ENCODE measurements at places on chromosomes 1 and 21.

GRCh38 chr21:18776936-18777335 is 373.4 kb upstream of the TMPRSS15 start:
- no peak for DNase-seq

- no peak for DNase-seq
Measured at GRCh38 chr21:43268804-43269186, 100.0 kb downstream of the CRYAA start.

DNA sequence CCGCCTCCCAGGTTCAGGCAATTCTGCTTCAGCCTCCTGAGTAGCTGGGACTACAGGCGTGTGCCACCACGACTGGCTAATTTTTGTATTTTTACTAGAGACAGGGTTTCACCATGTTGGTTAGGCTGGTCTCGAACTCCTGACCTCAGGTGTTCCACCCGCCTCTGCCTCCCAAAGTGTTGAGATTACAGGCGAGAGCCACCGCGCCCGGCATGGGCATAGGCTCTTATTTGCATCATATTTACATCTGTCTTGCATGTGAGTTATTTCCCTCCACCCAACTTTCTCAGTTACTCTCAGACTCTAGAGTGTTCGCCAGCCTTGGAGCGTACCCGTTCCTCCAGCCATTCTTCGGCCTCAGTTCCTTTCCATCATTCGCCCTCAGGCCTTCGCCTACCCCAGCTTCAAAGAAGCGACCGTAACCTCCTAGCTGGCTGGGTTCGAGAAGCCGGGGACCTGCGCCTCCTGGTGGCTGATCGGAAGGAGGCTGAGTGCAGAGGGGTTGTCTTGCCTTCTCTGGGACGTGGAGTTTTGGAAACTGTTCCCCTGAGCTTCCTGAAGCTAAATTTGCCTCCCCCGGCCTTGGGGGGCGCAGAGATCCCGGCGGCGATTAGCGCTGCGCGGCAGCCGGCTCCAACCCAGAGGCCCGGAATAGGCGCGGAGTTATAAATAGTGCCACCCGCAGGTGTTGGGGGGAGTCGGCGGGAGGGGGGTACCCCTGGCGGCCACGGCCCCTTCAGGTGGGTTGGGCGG is 3.6 kb upstream of the ZBTB7B start:
- DNase-seq: peak; percentile 56

DNA sequence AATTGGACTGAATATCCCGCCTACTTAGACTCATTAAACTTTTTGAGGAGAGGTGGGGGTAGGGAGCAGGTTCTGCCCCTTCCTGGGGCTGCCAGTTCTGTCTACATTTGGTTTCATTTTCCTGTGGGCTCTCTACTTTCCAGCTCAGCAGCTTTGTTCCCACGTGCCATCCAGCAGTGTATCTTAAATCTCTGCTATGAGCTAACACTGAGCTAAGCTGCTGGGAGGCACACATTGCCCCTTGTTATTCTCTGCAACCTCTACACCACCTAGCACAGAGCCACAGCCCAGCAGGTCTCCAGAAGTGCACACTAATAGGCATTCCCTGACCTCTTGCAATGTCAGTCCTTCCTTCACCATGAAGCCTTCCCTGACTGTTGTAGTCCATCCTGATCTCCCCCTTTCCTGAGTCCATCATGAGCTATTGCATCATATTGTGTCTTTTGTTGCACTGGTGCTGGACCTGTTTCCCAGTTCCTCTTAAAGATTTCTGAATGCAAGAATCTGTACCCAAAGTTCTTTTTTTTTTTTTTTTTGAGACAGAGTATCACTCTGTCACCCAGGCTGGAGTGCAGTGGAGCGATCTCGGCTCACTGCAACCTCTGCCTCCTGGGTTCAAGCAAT is 28.7 kb upstream of the NRDC start:
- no peak for DNase-seq

DNA sequence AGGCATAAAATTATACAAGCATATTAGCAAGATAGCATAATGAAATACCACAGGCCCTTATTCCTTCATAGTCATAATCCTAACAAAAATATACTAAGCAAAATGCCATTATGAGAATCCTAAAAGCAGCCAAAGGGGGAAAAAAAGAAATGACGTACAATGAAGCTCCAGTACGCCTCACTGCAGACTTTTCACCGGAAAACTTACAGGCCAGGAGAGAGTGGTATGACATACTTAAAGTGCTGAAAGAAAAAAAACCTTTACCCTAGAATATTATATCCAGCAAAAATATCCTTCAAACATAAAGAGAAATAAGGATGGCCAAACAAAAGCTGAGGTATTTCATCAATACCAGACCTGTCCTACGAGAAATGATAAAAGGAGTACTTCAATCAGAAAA is 19.5 kb downstream of the ZNF695 start:
- DNase-seq: no peak

- DNase-seq: no peak
Measured at GRCh38 chr1:223482766-223483165, 89.6 kb downstream of the CCDC185 start.

DNA sequence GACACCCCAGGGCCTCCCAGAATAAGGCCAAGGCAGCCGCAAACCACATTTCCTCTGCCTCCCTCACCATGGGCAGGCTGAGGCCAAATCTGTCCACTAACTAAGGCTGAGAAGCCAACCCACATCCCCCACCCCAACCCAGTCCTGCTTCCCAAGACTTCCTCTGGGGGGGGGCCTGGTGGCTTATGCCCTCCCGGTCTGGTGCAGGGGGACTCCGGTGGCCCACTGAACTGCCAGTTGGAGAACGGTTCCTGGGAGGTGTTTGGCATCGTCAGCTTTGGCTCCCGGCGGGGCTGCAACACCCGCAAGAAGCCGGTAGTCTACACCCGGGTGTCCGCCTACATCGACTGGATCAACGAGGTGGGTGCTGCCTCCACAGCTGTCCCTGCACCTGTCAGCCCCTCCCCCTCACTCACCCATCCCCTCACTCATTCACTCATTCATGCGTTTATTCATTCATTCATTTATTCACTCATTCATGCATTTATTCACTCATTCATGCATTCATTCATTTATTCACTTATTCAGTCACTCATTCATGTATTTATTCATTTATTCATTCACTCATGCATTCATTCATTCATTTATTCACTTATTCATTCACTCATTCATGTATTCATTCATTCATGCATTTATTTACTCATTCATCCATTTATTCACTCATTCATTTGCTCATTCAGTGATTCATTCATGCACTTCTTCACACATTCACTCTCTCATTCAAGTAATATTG is 7.3 kb downstream of the CTRC start:
- DNase-seq: no peak

DNA sequence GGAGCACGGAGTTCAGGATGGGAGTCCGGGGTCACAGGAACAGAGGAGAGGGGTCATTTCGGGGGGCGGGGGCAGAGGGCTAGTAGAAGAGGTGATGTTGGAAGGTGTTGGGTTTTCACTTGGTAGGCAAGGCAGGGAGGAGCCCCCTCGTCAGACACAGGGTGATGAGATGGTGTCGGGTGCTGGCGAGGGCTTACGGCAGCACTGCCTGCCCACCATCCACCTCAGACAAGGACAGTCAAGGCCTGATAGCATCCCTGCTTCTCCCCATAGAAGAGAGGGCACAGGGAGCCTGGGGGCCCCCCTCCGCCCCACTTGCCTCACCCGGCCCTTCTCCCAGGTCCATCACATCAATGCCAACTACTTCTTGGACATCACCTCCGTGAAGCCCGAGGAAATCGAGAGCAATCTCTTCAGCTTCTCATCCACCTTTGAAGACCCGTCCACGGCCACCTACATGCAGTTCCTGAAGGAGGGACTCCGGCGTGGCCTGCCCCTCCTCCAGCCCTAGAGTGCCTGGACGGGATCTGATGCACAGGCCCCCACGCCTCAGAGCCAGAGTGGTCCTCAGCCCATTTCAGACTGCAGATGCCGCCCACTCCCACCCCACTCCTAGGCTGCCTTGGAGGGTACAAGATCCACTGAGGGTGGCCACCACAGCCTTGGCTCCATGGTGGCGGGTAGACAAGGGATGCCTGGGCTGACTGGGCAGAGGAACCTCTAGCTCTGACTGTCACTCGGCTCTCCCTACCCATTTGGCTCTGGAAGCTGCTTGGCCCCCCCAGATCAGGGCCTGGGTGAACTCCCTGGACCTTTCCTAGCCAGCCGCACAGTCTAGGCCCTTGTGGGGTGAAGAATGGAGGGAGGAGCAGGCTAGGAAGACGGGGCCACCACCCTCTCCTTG is 4.3 kb upstream of the MTFR1L start:
- DNase-seq: no peak

DNA sequence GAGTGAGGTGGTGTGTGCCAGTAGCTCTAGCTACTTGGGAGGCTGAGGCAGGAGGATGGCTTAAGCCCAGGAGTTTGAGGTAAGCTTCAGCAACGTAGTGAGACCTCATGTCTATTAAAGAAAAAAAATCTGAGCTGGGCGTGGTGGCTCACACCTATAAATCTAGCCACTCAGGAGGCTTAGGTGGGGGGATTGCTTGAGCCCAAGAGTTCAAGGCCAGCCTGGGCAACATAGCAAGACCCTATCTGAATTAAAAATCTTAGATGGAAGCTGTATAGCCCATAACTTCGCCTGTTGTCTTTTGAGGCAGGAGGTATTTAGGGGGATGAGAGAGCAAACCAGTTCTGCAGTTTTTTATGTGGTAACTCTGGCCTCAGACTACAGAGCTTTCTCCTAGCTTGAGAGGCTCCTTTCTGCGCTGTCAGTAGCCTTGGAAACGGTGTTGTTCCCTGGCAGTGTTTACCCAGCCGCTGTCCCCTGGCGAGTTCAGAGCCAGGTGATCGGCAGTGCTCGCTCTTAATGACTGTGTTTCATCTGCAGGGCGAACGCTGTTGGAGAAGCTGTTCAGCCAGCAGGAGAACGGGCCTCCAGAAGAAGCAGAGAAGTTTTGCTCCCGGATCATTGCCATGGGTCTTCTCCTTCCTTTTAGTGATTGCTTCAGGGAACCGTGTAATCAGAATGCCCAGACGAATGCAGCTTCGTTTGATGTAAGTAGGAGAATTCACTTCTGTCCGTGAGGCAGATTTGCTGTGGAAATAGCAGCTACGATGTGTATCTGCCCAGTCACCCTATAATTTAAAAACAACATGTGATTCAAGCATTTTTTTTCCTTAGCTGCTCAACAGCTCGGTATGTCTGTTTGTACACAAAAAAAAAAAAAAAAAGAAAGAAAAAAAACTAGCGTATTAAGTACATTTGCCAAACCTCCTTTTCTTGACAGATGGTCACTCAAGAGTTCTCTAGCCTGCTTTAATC is 31.2 kb downstream of the FMN2 start:
- DNase-seq: no peak

DNA sequence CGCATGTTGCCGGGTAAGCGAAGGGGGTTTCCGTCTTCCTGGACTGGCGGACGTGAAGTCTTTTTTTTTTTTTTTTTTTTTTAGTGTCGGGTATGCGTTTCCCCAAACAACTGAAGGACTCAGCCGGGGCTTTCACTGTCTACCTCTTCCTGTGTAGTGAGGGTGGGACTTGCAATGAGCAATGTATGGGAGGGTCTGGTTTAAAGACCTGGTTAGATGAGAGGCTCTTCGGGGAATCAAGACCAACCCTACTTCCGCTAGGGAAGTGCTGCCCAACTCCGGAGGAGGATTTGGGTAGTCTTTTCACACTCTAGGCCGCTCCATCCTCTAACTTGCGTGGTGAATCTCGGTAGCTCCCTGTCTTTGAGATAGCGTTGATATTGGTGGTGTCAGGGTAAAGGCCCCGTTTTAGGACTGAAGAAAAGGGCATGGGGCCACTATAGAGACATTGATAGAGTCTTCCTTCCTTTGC is 754 bp downstream of the PRRC2C start:
- peak; percentile 45 for DNase-seq

DNA sequence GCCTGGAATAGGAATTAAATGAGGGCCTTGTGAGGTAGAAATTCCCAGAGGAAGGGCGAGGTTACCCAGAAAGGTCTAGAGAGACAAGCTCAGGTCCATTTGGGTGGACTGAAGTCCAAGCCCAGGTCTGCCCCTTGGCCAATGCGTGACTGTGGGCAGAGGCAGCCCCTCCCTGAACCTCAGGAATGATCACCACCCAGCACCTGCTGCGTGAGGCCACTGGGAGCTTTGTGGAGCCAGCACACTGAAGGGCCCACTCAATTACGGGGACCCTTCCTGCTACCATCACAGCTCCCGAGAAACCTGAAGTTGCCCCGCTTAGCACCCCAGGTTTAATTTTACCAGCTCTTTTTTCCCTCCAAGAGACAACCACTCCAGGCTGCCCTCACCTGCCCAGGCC is 6.5 kb upstream of the MATN1 start:
- no peak for DNase-seq

DNA sequence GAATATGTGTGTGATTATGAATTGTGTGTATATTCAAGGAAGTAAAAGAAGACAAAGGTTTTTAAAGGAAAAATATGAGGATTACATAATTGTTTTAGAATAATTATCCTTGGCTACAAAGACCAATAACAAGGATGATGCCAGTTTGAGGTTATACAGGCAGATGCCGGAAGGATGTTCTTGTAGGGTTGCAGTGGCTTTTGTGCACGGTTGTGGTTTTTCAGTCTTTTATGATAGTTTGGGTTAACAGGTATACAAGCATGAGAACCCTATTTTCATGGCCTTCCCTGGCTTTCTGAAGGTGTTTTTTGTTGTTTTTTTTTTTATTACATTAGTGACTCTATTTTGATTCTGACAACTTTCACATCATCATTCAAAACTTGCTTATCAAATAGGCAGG is 4.9 kb downstream of the CR2 start:
- DNase-seq: no peak

- no peak for DNase-seq
Measured at GRCh38 chr1:165747632-165748447, 20.8 kb downstream of the TMCO1 start.

DNA sequence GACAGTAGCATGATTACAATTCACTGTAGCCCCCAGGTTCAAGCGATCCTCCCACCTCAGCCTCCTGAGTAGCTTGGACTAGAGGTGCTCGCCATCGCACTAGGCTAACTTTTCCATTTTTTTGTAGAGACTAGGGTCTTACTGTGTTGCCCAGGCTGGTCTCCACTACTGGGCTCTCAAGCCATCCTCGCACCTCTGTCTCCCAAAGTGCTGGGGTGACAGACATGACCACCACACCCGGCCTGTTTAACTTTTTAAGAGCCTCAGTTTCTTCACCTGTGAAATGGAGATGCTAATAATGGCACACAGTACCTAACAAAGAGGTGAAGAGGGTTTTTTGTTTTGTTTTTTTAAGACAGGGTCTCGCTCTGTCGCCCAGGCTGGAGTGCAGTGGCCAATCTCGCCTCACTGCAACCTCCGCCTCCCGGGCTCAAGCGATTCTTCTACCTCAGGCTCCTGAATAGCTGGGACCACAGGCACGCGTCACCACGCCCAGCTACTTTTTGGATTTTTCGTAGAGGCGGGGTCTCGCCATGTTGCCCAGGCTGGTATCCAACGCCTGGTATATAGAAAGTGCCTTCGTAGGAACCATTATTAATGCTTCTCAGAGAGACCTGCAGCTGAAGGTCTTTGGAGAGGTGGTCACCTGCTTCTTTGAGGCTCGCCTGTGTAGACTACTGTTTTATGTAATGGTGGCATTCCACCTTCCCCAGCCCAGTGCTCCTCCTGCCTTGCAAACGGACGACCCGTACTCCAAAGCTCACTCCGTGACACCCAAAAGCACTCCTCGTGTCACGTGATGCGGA is 567 bp downstream of the PMVK start:
- no peak for DNase-seq

GRCh38 chr1:185404291-185404690 is 87.2 kb upstream of the IVNS1ABP start:
- no peak for DNase-seq
